ENCODE measurements at places on chromosomes 6 and 20.

GRCh38 chr6:53727748-53728147 lies 62.2 kb upstream of the KLHL31 start:
- DNase-seq: no peak

- DNase-seq: no peak
Measured at GRCh38 chr6:148824291-148824690, 77.5 kb downstream of the UST start.

- no peak for DNase-seq
Measured at GRCh38 chr6:137304020-137304780, 85.0 kb upstream of the IFNGR1 start.

- DNase-seq: no peak
Measured at GRCh38 chr20:23003881-23004460, 31.1 kb upstream of the SSTR4 start.

DNA sequence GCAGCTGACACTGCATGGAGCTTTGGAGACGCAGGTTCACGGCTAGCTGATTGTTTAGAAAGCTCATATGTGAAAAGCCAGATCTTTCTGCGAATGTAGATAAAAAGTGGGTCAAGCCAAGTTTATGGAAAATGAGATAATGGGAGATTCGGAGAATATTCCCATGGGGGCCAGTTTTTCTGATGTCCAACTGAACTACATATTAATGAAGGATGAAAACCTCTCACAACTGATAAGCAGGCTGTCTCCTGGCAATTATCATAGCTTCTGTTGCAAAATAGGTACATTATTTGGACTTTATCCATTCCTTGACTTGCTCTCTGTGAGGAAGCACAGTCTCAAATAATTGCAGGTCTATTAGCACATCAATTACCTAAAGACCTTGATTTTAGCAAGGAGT lies 21.1 kb downstream of the HDGFL1 start:
- DNase-seq: no peak

DNA sequence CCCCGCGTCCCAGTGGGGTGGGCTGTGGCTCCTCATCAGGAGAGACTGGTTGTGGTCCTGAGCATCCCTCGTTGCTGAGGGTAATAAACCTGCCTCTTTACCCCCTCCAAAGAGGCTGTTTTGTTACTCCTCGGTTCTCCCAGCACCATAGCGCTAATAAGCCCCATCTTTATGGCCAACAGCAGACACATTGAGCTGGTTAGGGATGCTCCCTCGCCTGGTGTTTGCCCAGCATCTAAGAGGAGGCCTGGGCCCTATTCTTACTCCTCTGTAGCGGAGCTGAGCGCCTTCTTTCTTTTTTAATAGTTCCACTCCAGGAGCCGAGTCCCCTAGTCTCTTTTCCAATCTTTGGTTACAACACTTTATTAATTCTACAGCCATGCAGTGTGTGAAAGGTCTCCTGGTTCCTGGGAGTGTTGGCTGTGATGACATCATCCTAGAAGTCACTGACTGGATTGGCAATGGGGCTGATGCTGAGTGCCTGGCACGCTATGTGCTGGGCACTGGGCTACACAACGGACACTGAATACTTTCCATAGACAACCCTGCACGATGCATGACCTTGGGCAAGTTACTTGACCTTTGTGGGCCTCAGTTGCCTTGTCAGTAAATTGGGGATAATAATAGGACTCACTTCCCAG lies 50.6 kb upstream of the CCDC167 start:
- no peak for DNase-seq

- DNase-seq: no peak
Measured at GRCh38 chr20:51366155-51366886, 176.2 kb downstream of the NFATC2 start.

GRCh38 chr6:108203189-108204112 lies 37.6 kb downstream of the NR2E1 start:
- DNase-seq: no peak

GRCh38 chr20:5770987-5771318 lies 20.8 kb downstream of the SHLD1 start:
- DNase-seq: no peak

- no peak for DNase-seq
Measured at GRCh38 chr20:58709013-58709702, 16.6 kb downstream of the NPEPL1 start.

DNA sequence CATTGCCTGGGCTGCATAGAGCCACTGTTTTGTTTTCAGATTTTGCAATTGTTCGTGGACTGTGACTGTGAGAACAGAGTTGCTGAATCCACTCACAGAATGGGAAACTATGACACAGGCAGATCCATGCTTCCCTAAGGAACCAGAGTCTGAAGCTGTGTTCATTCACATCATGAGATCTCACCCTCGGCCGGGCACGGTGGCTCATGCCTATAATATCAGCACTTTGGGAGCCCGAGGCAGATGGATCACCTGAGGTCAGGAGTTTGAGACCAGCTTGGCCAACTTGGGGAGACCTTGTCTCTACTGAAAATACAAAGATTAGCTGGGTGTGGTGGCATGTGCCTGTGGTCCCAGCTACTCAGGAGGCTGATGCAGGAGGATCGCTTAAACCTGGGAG lies 139.2 kb upstream of the SALL4 start:
- no peak for DNase-seq

- no peak for DNase-seq
Measured at GRCh38 chr6:27693766-27694546, 218.2 kb downstream of the OR2B2 start.

DNA sequence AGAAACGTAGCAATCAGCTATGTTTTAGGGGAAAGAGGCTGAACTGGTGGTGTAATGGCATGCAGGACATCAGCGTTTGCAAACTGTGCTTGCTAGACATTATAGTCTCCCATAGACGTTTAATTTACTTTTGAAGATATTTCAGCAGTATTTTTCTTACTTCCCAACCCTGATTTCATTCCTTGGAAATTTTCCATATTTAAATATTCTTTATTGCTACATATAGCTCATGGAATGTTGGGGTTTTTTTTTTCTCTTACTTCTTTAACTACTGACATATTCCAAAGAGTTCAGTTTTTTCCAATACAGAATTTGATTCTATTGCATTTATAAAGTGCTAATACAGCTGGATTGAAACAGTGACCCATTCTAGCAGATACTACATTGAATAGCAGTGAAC lies 694.4 kb upstream of the CITED2 start:
- no peak for DNase-seq

GRCh38 chr20:58168843-58169242 lies 59.6 kb downstream of the ANKRD60 start:
- DNase-seq: no peak

DNA sequence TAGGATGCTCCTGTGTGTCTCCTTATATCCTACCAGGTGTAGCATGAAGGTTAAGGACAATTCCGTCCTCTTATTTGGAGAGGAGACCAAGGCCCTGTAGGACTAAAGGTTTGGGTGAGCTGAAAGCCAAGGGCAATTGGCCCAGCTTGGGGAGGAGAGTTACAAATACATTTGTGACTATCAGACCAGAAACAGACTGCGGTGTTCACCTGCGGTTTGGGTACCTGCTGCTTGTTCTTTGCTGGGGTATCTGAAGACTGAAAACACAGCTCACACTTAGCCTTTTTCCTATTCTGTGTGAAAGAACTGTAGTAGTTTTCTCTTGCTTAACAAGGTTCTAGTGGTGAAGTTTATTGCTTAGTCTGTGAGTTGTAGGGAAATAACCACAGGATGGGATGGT lies 55.0 kb downstream of the ESR1 start:
- DNase-seq: no peak

DNA sequence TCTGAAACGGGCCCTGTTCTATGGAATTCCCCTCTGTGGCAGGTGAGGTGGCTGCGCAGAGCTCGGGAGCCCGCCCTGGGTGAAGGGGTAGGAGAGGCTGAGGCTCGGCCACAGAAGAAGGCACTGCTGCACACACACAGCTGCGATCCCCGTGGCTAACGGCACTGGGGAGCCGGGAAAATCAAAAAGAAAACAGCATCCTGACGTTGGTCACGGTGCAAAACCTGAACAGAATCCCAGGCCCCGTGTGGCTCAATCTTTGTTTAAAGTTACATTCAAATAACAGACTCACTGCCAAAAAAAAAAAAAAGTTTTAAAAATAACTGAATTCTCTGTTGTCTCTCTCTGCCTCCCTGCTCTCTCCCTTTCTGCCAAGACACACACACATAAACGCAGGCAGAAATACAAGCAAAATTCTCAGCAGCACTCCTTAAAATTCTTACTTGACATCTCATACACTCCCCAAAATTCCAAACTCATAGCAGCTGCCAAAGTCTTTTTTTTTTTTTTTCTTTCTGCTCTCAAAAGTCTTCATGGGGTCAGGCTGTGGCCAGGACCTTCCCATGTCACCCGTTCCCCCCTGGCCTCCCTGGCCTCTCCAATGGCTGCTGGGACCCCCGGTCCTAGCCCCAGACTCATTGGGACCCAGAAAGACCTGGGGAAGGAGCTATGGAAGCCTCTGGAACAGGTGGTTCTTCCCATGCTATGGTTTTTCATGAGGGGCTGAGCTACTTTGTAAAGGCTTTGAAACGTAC lies 248.8 kb downstream of the TTLL2 start:
- no peak for DNase-seq
